ENCODE measurements at places on chromosomes 6 and 20.

DNA sequence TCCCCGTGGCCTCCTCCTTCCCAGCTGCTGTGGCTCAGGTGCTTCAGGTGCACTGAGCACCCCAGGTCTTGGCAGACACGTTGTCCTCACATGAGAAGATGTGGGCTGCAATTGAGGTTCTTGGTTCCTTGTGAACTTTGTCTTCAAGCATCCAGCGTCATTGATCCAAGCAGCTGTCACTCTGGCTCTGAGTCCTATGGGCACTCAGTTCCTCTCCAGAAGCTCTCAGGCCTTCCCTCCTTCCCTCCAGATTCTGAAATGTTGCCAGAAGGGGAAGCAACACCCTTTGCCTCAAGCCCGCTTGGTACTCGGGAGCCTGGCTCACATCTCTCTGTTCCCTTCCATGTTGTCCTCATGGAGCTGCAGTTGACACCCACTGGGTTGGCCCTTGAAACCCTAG lies 8.4 kb upstream of the MRGBP start:
- no peak for DNase-seq

DNA sequence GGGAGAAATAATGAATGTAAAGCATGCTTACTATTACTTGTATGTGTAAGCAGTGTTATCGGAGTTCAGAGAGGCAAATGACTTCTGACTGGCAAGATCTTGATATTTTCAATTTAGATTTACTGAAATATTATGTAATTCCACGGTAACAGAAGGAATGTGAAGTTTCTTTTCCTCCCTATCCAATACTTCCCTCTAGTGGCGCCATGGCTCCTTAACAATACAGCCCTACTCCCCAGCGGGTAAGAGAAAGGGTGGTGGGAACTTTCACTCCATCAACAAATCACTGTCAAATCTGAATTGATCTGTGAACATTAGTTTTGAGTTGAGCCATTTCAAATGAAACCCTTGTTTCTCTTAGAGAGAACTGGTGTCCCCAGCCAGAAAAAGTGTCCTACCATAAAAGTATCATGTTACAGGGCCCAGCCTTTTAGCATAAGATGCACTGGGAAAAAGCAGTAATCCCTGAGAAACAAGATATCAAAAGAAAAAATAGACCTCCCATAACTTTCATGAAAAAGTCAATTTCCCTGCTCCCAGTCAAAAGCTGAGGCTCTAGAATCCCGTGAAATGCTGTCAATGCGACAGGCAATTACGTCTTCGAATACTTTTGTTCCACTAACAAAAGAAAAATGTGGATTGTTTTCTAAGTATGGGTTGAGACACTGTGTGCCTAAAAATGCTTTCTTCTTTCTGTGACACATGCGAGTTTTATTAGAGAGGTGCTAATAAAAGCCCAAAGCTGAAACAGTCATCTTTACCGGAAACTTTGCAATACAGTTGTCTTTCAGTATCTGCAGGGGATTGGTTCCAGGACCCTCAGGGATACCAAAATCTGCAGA lies 12.9 kb downstream of the COX7A2 start:
- DNase-seq = peak; percentile 60

- DNase-seq = no peak
Observed at GRCh38 chr6:83592770-83593394, 80.5 kb downstream of the PRSS35 start.

DNA sequence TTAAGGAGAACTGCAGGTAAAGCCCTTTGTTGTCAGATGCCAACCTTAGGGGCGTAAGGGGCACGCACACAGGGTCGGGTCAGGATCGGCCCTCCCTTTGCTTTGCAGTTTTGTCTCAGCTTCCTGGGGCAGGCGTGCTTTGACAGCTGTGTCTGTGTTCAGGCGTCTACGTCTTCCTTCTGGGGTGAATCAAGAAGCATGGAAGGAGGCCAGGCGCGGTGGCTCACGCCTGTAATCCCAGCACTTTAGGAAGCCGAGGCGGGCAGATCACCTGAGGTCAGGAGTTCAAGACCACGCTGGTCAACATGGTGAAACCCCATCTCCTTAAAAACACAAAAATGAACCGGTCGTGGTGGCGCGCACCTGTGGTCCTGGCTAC lies 1.3 kb downstream of the ZGPAT start:
- DNase-seq = no peak

DNA sequence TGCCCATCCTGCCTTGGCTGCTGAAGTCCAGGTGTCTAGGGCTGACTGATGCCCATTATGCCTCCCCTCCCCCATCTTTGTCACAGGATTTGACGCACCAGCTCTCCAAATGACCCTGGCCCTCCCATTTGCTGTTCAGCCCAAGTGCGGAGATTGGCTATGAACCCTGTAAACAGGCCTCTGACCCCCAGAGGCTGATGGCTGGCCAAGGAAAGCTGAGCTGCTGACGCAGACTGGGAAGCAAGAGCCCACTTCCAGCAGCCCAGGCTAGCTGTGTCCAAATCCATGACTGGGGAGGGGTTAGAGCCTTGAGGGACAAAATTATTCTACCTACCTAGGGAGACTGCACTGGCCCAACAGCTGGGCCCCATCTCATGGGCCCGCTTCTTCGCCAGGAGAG lies 797 bp upstream of the GNRH2 start:
- DNase-seq = no peak

DNA sequence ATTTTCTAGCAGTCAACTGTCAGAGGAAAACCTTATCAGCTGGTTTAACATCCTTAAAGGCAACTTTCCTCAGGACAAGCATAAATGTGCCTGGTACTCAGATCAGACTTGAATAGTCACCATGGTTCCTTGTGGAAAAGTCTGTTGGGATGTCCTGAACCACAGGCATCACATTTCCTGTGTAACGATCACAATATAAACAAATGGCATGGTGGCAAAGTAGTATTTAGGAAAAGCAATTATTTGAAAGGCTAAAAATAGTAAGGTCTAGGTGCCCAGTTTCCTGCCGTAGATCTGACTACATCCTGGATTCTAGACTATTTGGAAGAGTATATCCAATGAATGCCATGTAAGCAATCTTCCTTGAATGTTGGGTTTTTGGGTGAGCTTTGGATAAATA lies 271.9 kb upstream of the AGPAT4 start:
- no peak for DNase-seq

GRCh38 chr20:46176739-46177378 lies 58.7 kb downstream of the CD40 start:
- DNase-seq = no peak

DNA sequence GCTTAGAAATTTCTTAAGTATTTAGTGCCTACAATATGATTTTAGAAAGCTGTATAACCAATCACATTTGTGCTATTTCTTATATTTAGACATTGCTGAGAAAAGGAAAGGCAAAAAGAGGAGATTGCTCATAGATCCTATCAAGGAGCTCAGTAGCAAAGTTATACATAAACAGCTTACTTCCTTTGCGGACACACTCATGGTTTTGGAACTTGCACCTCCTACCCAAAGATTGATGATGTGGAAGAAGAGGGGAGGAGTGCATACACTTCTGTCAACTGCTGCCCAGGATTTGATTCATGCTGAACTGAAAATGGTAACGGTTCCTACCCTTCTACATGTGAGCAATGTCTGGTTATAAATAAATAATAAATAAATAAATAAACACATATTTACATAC lies 16.7 kb downstream of the RAD21L1 start:
- DNase-seq = no peak

GRCh38 chr6:166940643-166941068 lies 15.7 kb downstream of the RNASET2 start:
- DNase-seq = peak; percentile 23

- no peak for DNase-seq
Observed at GRCh38 chr6:88599571-88599970, 363.8 kb downstream of the RNGTT start.

DNA sequence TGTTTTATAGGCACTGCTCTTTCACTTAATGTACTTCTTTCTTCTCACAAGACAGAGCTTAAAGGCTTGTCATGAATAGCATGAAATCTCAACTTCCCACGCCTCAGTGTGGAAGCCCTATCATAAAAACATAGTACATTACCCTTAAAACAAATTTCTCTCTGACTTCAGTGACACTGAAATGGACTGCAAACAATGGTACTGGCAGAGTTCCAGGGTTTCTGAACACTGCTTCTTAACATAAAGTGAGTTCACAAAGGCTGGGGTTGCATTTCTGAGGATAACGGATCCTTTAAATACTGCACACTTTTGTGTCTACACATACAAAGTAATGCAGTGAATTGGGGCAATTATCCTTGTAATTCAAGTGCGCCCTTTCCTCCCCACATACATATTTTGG lies 32.3 kb upstream of the PLEKHG1 start:
- no peak for DNase-seq

GRCh38 chr6:42166444-42167141 lies 6.6 kb upstream of the GUCA1A start:
- peak; percentile 49 for DNase-seq

DNA sequence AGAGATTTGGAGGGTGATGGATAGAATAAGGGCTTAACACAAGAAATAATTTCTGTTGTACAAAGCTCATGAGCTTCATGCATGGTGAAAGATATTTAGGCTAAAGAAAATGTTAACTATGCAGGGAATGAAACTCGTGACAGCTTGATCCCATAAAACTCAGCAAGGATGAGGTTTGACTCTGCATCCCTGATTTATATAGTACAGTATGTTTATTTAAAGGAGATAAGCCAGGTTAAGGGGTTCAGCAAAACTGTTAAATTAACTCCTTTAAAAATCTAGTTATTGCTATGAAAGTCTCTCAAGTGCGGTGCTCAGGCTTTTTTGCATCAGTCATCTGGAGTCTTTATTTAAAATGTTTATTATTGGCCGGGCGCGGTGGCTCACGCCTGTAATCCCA lies 326.4 kb downstream of the LAMA2 start:
- DNase-seq = no peak

GRCh38 chr6:32700391-32701040 lies 34.1 kb upstream of the HLA-DQB1 start:
- peak; percentile 7 for DNase-seq

GRCh38 chr20:621125-621756 lies 11.1 kb upstream of the TCF15 start:
- DNase-seq = no peak

- no peak for DNase-seq
Observed at GRCh38 chr6:147614501-147614900, 106.0 kb downstream of the SAMD5 start.

- DNase-seq = no peak
Observed at GRCh38 chr6:143058987-143059386, 1.7 kb upstream of the AIG1 start.

DNA sequence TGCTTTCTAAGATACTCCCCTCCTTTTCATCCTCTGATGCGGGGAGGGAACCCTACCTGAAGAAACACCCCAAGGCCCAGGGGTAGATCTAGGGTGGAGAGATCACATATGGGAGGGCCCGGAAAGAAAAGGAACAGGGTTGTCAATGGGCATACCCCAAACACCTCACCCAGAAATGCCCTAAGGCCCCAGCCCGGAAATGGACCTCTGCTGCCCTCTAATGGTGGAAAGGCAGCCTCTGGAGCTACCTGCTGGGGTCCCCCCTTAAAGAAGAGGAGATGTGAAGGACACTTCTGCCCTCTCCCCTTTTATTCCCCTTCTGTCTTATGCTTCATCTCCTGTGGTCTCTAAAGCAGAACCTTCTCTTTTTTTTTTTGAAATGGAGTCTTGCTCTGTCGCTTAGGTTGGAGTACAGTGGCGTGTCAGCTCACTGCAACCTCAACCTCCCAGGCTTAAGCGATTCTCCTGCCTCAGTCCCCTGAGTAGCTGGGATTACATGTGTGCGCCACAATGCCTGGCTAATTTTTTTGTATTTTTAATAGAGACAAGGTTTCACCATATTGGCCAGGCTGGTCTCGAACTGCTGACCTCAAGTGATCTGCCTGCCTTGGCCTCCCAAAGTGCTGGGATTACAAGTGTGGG lies 458 bp upstream of the ARMC12 start:
- no peak for DNase-seq

DNA sequence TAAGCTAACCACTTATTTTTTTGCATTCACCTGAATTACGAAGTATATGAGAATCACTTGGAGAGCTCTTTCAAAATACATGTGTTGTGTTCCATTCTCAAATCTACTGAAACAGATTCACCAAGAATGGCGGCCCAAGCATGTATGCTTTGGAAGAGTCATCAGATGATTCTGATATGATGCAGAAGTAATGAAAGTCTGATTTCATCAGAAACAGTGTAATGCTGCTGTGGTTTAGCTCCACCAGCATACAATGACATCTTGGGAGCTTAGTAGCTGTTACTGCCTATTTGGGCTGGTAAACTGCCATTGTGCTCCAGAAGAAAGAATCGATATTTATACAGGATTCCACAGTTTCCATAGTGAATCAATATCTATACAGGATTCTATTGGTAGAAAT lies 52.9 kb downstream of the UBR2 start:
- DNase-seq = no peak

DNA sequence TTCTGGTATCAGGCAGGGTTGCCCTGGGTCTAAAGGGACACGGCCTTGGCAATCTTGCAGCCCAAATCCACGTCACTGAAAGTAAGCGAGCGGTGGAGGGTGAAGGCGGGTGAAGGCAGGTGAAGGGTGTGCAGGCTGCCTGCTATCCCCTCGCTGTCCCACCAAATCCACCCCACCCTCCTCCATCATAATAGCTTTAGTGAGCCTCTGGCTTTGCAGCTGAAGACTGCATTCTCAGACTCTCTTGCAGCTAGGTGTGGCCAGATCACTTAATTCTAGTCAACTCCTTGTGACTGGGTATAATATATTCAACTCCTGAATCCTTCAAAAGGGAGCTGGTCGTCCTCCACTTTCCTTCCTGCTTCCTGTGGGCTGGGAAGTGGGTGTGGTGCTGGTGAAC lies 126.7 kb upstream of the TRAF3IP2 start:
- no peak for DNase-seq

GRCh38 chr6:28336284-28337120 lies 554 bp upstream of the ZSCAN31 start:
- DNase-seq = peak; percentile 54

DNA sequence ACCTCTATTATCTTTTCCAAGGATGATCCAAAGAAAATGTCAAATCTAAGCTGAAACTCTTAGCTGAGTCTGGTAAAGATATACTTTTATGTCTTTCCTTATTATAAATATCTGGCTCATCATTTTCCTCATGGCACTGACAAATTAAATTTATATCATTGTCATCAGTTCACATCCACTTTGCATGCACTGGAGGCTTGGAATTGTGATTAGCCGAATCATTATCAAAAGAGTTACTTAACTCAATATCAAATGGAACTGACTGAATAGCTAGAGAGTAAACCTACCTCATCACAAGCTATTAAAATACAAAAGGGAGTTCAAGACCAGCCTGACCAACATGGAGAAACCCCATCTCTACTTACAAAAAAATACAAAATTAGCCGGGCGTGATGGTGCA lies 713.9 kb upstream of the MARCKS start:
- DNase-seq = no peak

GRCh38 chr6:89941031-89941762 lies 46.9 kb downstream of the GJA10 start:
- DNase-seq = no peak

GRCh38 chr6:8859501-8859900 lies 424.2 kb upstream of the SLC35B3 start:
- no peak for DNase-seq
